ENCODE measurements at places on chromosomes 2 and 18.

- DNase-seq: no peak
Measured at GRCh38 chr2:170371231-170371998, 193.5 kb downstream of the MYO3B start.

DNA sequence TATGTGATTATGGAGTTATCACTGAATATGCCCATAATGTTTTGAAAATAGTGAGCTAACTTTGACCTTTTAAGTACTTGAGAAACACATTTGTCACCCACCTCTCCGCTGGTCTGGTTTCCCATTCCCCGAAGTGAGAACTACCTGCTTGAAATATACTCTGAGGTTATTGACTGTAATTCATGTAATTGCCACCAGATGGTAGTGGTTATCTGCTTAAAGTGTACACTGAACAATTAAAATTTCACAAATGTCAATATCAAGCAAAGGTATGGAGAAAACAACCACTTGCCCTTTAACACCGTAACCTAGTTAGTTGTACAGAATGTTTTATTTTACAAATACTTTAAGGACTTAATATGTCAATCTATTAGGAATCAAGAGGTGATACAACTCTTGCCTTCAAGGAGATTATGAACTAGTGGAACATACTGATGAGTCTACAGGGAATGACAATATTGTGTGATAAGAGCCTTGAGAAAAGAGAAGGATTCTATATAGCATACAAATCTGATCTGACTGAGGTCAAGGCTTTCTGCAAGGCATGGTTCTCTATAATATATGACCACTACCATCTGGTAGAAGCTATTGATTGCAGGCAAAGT lies 316.8 kb upstream of the KCNH7 start:
- DNase-seq: no peak

GRCh38 chr2:3078684-3079083 lies 298.9 kb downstream of the EIPR1 start:
- DNase-seq: no peak

DNA sequence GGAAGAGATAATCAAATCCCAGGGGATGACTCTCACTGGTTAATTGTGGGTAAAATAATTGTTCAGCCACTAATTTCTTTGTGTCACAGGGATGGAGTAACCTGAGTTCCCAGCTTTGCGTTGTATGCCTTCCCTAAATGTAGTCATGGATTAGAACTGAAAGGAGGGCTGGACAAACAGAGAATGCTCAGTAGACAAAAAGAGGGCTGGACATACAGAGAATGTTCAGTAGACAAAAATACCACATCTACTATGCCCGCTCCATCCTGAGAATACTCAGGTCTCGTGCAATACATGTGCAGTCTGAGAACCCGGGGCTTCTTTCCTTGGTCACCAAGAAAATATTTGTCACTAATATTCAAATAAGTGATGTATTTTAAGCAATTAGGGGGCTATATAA lies 497.9 kb downstream of the EPHA4 start:
- no peak for DNase-seq

GRCh38 chr2:86204458-86204857 lies 5.2 kb downstream of the MRPL35 start:
- DNase-seq: no peak

DNA sequence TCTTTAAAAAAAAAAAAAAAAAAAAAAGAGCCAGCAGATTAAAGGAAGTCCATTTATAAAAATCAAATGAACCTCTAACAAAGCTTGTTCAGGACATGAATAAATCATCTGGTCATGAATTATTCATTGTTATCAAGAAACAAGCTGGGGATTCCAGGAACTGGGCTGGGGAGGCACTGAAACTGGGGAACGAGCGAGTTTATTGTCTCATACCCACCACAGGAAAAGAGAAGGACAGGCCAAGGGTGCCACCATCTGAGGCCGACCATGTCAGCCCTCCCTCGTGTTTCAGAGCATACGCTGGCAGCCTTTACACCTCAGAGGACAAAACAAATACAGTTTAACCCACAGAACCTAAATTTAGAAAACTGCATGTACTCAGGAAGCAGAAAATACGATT lies 164.2 kb downstream of the VWC2L start:
- DNase-seq: no peak

DNA sequence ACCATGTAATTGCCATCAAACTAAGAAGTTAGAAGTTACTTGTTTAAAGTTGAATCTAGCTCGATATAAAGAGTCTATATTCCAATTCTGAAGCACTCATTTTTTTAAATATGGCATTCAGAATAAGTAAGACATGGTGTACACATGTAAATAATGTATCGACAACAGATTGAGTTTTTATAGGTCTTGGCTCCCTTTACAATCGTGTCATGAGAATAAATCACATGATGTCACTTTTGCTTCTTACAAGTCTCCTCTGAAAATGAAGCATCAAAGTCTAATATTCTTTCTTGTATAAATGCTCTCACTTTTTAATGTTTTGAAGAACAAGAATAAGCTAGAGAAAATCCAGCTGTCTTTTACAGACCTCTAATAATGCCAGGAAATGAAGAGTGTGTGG lies 33.1 kb downstream of the LRP1B start:
- no peak for DNase-seq

DNA sequence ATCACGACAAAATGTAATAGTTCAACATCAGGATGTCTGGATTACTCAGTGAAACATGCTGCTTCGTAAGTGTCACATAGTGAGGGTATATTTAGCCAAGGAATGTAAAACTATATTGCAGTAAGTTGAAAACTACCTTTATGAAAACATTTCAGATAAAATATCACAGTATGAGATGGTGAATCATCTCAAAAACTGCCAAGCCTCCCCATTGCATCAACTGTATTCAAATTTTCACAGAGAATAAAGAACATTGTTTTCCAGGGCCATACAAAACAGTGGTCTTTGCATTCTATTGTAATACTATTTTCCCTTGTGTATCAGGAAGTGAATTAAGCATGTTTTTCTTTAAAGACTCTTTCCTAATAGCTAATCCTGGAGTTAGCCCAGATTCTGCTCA lies 47.6 kb upstream of the MSTN start:
- DNase-seq: no peak

All from stimulated activated CD4-positive, alpha-beta T cell treated with anti-CD3 and anti-CD28 coated beads, Interleukin-1b, Interleukin-23, amount 100 ng/mL, for 1 hour (primary cell).